GM23248 (cell line): ENCODE measurements at places on chromosomes 11 and 22.

GRCh38 chr22:38081636-38081940, 2.4 kb downstream of the SLC16A8 start:
- no peak for DNase-seq

DNA sequence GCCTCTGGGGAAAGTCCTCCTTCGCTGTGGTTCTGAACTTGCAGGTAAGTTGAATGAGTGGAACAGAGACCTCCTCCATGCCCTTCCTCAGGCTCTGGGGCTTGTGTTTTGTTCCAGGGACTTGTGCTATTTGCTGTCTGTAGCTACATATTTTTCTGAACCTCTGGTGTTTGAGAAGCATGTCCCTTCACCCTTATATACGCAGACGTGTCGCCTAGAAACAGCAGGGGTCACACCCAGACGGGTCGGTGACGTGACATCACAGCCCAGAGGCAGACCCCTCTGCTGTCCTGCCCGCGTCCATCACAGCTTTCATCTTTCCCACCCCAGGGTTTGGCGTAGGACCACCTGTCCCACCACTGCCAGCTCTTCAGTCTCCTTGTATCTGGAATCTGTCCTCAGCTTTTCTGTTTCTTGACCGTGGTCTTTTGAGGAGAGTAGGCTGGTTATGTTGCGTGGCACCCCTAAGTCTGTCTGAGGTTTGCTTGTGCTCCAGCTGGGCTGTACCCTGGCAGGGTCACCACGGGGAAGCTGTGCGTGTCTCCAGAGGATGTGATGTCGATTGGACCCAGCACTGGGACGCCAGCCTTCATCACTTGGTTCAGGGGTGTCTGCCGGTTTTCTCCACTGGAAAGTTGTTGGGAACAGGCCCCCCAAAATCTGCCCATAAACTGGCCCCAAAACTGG, 13.4 kb upstream of the MUC5B start:
- no peak for DNase-seq

GRCh38 chr11:17129003-17129402, 51.5 kb upstream of the RPS13 start:
- peak; percentile 8 for DNase-seq

DNA sequence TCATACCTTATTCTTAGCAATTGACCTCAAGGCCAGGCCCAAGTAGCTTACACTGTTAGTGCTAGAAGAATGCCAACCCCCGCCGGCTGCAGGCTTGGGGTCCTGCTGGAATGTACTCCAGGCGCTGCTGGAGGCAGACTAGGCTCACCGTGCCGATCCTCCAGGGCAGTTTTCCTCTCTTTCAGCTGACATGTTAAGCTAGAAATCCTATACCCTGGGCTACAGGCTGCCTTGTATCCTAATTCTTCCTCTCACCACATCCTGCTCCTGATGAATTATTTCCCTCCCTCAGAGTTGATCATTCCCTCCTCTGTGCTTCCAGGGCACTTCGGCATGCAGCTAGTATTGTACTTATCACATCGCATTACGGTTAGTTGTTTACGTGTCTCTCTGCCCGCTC, 3.4 kb downstream of the SPTBN2 start:
- no peak for DNase-seq

DNA sequence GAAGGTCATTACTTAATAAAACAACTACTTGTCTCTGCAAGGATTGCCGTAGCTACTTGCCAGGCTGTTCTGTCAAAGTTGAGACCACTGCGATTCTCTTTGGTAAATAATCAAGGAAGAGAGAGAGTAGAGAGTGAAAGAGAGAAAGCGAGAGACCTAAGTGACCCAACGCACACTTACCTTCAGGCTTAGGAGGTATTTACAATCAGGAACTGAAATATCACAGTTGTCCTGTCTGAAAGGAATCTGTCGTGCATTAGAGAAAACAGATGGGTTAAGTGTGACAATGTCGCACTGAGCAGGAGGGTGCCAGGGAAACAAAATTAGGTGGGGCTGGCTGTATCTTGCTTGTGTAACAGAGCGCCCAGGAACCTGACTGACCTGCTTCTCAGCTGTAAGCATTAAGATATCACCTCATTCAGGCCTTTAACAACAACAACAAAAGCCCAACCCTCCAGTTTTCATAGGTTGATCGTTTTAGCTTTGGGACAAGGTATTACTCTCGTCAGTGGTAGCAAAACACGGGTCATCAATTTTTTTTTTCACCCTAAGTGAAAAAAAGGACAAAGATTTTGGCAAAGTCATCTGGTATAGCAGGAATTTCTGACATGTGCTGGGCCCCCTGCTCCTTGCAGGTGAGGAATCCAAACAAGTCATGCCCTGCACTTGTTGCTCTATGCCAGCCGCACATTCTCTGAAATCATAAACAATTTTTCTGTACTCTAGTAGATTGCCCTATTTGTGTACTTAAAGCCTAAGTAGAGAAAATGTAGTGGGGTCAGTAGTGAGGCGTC, at the start of gene MUC15:
Gene MUC15, minus strand, starts transcription at position 403 of the 794 bp plus-strand sequence. CDS start 5,169 bp downstream, outside the sequence.
- no peak for DNase-seq

GRCh38 chr11:89504270-89504669, 13.1 kb upstream of the NOX4 start:
- DNase-seq: no peak
